ENCODE measurements at places on chromosomes 2 and 18.

DNA sequence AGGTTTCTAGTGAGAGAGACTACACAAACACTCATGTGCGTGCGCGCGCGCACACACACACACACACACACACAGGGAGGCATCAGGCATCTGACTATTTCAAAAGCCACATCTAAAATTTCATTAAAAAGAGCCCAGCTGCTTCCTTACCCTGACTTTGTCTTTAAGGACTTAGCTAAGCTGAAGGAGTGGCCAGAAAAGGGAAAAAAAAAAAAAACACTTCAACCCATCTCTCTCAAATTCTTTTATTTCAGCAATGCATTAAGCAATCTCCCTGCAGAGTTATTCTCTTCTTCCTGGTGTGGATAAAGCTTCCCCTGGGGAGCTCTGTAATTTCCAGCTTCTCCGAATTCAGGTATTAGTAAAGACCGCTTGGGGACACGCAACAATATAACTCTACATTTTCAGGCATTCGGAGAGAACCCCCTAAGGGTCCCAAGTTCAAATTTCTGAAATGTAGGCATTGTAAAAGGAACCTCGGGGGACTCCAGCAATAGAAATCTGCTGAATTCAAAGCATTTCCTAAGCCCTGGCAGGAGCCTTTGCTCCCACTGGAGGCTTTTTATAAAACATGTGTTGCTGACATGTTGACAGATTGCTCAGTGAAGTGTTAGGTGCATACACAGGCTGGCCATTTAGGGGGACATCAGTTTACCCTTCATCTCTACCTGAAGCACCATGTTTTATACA is 67.0 kb downstream of the ZNF521 start:
- DNase-seq: peak; percentile 44

DNA sequence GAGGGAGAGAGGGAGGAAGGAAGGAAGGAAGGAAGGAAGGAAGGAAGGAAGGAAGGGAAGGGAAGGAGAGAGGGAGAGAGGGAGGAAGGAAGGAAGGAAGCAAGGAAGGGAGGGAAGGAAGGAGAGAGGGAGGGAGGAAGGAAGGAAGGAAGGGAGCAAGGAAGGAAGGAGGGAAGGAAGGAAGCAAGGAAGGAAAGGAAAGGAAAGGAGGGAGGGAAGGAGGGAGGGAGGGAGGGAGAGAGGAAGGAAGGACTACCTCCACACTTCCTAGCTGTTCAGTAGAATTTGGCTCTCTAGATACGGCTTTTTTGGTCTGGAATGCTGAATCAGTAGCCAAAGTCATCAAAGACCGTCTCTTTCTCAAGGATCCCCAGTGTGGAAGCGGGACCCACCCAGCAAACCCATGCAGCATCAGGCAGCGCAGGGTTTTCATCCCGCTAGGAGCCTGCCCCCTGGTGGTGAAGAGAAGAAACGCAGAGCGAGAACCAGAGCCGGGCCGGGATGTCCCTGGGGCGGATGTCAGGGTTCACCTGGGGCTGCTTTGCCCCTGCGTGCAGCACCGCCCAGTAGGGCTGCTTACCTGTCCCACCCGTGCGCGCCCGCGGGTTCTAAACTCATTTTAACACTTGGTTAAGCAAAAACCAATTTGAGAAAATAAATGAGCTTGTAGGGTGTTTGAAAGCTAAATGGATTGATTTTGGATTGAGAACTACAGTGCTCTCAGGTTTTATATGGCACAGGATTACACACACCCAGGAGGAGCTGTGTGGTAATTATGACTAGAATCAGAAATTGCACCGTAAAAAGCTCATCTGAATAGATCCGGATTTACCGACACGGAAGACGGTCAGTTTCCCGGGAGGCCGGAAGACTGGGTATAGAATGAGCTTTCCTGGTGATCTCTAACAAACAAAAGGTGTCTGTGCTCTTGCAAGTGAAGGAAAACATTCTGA is 48.1 kb upstream of the ARL4C start:
- peak; percentile 75 for DNase-seq

- peak; percentile 1 for DNase-seq
Measured at GRCh38 chr2:187783446-187783845, 229.2 kb upstream of the TFPI start.

- DNase-seq: peak; percentile 67
Measured at GRCh38 chr18:111306-112014, 46.9 kb upstream of the USP14 start.

GRCh38 chr2:217045700-217046475 is 186.0 kb upstream of the TNP1 start:
- DNase-seq: no peak

GRCh38 chr2:237547841-237548416 is 18.4 kb upstream of the PRLH start:
- DNase-seq: no peak

DNA sequence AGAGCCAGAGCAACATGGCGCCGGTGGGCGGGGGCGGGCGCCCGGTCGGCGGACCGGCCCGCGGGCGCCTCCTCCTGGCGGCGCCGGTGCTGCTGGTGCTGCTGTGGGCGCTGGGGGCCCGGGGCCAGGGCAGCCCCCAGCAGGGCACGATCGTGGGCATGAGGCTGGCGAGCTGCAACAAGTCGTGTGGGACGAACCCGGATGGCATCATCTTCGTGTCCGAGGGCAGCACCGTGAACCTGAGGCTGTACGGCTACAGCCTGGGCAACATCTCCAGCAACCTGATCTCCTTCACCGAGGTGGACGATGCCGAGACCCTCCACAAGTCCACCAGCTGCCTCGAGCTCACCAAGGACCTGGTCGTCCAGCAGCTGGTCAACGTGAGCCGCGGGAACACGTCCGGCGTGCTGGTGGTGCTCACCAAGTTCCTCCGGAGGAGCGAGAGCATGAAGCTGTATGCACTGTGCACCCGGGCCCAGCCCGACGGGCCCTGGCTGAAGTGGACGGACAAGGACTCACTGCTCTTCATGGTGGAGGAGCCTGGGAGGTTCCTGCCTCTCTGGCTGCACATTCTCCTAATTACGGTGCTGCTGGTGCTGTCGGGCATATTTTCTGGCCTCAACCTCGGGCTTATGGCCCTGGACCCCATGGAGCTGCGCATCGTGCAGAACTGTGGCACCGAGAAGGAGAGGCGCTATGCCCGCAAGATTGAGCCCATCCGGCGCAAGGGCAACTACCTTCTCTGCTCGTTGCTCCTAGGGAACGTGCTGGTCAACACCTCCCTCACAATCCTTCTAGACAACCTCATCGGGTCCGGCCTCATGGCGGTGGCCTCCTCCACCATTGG is 507 bp downstream of the CNNM4 start:
- no peak for DNase-seq

DNA sequence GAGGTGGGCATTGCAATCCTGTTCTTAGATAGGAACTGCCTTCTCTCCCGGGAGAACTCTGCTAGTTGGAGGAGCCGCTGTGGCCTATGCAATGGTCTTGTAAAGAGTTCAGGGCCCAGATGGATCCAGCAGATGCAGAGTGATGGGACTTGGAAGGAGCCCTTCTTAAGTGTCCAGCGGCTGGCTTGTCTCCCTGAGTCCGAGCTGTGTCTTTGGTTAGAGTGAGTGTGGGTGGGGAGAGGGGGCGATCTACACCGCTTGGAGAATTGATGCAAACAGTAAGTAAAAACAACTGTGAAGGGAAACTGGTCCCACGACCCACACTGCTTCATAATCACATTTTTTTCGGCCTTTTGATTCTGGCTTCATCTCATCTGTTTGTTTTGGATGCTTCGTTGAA is 89.8 kb upstream of the CYRIA start:
- DNase-seq: no peak
